ENCODE measurements at places on chromosomes 5 and 9.

DNA sequence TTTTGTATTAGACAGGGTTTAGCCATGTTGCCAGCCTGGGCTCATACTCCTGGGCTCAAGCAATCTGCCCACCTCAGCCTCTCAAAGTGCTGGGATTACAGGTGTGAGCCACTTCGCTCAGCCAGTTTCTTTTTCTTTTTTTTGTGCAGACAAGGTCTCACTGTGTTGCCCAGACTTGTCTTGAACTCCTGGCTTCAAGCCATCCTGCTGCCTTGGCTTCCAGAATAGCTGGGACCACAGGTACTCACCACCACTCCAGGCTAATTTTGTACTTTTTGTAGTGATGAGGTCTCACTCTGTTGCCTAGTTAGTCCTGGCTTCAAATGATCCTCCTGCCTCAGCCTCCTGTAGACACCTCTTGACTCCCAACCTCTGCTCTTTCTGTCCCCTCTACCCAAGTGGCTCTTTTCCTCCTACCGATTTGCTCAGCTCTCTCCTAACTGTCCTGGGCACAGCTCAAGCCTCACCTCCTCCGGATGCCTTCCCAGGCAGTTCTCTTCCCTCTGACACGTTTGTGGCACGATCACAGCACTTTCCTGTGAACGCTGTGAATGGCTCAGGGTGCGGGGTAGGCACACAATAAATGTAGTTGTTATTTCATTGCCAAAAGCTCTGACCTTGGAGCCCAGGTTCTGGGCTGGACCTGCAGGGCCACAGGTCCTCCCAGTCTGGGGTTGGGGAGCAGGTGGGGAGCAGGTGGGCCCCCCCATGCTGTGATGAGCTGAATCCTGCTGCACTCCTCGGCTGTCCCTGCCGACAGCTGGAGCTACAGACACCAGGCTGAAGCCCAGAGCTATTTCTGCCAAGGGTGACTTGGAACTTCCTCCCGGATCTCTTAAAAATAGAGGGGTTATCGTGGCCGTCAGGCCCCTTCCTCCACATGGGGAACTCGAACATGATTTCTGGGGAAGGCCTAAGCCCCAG is 23.9 kb downstream of the GFI1B start:
- no peak for DNase-seq

DNA sequence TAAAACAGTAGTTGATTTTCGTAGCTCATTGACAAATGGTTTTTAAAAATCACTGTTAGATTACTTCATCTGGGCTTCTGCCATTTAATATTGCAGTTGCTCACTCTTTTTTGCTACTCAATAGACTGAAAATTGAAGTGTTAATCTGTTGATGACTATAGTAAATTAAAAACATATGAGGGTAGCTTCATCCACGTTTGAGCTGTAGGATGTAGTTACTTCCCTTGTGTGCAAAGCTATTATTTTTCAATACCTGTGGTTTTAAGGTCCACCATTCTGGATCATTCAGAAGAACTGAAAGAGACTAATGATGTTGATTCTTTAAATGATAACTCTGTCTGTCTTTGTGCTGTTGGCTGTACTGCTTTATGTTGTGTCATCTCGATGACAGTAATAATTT is 74.7 kb downstream of the LNPEP start:
- no peak for DNase-seq

- DNase-seq = peak; percentile 27
These were observed 15.6 kb downstream of the FCN2 start for GRCh38 chr9:134895908-134896833.

DNA sequence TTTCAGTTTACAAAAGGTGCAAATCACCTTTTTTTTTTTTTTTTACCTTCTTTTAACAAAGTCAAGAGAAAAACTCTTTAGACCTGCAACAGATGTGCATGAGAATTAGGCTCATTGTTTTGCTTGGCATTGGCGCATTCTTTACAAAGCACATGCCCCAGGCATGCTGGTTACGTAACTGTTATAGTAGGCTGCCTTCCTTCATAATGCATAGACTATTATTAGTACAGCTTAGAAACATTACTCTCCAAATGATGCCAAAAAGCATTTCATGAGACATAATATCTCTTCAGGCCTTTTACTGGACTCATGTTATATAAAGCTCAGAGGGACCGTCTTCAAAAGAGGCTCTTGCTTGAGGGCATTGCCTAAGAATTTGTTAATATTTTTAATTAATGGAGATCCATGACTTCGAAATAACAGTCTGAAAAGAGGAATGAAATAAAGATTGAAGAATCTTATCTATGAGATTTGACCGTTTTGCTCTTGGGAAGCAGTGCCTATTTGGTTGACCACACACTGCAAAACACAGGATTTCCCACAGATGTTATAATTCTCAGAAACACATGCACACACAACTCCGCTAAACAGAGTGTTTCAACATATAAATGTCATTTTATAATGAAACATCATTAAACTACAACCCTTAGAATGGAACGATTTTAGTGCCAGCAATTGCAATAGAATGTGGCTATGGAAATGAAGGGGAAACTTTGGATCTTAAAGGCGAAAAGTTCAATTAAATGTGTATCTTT is 478.7 kb downstream of the PRR16 start:
- no peak for DNase-seq

- DNase-seq = no peak
These were observed 159.8 kb downstream of the PALM2AKAP2 start for GRCh38 chr9:109939698-109940342.

DNA sequence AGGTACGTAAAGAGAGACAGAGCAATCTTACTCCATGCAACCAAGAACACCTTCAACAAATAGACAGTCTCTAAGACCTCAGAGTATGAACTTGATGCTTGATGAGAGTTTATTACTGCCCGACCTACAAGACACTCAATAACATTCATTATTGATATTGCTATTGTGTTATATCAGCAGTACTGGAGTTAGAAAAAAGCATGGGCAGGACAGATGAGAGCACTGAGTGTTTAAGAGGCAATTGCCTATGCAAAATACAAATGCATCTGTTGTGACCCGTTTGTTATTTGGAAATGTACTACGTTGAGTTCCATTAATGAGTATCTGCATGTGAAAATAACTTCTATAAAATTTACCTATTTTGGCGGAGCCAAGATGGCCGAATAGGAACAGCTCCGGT is 8.1 kb upstream of the MARCOL start:
- no peak for DNase-seq

DNA sequence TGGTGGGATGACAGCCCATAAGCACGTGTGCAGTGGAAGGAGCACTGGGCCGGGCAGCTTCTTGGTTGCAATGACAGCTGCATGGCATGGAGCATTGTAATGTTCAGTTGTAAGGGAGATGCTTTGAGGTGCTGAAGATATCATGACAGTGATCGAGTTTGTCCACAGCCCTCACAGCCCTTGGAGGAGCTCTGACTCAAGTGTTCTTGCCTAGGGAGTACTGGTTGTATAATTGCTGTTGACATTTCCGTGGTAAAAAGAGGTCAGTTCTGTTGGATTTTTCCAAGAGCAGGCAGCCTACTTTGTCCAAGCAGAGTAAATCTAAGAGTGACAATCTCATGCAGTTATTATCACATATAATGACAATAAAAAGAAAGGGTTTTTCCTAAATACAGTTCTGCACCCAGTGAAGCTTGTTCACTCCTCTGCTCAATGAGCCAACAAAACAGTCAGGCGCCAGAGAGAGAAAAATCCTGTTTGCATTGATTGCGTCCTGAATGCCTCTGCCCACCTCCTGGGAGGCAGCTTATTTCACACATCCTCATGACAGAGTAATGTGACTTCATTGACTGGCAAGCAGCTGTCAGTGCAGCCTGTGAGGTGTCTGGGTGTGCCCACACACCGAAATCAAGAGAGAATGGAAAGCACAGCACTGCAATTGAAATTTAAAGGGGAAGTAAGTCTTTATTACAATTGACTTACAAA is 248.0 kb downstream of the NTRK2 start:
- no peak for DNase-seq

DNA sequence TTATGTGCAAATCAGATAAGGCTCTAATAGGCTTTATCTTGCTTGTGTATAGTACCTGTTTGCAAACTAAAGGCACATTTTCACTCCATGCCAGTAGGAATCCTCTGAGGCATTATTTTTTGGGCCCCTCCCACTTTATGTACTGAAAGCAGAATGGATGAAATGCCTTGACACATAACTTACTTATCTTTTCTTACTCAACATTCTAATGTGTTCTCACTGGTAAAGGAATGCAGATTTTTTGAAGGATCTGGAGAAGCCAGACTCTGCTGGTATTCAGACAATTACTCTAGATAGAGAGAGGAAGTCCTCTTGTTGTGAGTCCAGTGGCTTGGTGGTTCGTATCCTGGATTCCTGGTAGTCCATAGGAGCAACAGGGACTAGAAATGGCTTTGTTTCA is 336.7 kb downstream of the CCDC171 start:
- DNase-seq = no peak

DNA sequence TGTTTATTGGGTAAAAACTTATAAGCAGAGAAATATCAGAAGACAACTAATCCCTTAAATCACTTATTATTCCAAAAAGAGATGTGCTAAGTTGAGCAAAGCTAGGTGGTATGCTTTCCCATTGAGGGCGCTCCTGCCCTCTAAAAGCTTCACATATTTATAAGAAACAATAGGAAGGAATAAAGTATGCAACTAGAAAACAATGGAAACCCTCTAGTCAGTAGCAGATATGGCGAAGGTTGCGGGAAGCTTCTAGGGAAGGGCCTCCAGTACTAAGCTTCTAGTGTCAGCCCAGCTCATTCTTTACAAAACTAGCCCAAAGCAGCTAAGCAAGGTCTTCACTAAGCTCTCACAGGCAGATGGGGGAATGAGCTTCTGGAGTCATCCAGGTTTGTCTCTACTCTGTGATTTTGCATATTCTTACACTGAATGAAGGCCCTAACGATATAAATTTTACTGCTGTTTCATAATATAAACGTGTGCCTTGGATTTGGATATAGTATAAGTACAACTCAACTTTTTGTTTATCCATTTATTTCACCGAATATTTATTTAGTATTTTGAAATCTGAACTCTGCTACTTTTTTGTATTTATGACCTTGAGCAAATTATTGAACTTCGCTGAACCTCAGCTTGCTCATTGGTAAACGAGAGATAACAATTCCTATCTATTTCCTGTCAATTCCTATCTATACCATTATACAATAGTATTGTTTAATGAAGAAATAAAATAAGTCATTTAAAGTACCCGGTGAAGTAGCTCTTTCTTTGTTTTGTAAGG is 571.4 kb downstream of the ELAVL2 start:
- no peak for DNase-seq

GRCh38 chr9:137390553-137391410 is 32.2 kb downstream of the EXD3 start:
- no peak for DNase-seq

DNA sequence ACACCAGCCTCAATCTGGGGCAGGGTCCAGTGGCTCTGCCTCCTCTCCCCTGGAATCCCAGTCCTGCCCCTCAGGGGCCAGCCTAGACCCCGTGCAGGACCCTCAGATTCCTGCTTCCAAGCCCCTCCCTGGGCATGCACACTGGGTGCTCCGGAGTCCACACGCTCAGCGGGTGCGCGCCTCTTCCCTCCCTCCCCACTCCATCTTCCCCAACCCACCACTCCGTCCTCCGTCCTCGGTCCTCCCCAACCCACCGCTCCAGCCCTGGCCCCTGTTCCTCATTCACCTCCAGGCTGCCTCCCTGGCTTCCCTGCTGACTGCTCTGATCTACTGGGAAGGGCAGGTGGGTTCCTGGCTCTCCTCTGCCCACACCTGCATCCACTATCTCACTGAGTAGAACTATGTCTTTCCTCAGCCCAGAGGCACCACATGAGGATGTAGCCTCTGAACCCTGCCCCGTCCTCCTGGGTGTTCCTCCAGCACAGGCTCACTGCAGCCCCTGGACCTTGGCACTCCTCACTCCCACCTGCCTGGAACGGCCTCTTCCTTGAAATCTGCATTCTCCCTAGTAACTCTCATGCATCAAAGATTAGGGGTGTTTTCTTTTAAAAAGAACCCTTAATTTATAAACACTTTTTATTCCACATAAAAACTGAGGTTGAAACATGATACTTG is 92.8 kb downstream of the CAMSAP1 start:
- no peak for DNase-seq

DNA sequence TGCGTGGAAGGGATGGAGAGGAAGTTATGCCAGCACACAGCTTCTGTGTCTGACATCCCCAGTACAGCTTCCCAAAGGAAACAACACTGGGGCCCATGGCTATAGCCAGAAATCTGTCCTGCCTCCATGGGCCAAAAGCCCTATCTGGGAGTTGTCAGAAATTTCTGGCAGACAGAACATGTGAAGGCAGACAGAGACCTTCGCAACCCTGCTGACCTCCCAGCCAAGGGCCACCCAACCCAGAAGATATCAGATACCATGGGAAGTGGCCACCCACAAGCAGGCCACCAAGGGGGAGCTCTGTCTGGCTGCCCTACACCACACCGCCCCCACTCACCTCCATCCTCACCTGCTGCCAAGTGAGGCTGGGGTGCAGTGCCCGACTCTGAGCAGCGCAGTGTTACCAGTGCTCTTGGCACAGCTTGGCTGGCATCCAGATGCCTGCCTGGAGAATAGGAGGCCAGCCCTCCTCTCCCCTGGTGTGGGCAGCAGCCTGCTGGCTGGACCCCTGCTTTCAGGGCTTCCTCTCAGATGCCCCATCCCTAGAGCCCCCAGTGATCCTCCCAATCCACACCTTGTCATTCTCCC is 61.6 kb upstream of the NEURL1B start:
- DNase-seq = no peak

DNA sequence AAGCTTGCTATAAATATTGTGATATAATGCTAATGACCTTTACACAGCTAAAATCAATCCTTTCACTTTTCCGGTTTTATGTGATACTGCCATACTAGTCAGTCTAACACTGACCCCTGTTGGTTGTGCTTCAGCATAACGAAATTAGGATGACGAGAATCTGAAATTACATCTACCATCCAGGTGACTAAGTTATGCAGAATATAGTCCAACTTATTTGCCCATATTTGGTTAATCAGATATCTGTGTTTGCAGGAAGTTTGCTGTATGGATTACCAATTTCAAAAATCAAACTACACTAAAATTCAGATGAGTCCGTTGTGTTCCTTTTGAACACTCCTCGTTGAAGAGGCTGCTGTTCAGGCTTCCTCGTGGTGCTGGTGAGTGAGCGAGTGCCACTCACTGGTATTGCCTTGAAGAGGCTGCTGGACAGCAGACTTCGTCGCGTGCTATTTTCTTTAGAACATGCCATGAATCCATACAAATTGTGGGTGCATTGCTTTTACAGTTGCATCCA is 32.5 kb downstream of the TENT4A start:
- peak; percentile 21 for DNase-seq
